H54 (cell line): ENCODE measurements at places on chromosomes 11 and 22.

DNA sequence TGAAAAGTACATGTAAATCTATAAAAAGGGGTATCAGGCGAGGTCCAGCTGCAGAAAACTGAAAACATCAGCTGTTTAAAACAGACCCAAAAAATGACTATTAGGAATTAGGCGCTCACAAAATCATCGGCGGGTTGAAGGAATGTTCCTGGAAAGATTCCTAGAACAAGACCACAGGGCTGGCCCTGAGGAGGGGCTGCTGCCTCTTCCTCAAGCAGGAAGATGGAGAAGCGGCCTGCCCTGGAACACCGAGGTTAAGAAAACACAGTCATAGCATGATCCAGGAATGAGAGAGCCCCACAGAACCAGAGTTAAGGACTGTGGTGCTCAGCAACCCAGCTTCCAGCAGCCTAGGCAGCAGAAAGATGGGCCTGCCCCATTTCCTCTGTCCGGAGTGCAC is 78.4 kb downstream of the C11orf91 start:
- no peak for DNase-seq

DNA sequence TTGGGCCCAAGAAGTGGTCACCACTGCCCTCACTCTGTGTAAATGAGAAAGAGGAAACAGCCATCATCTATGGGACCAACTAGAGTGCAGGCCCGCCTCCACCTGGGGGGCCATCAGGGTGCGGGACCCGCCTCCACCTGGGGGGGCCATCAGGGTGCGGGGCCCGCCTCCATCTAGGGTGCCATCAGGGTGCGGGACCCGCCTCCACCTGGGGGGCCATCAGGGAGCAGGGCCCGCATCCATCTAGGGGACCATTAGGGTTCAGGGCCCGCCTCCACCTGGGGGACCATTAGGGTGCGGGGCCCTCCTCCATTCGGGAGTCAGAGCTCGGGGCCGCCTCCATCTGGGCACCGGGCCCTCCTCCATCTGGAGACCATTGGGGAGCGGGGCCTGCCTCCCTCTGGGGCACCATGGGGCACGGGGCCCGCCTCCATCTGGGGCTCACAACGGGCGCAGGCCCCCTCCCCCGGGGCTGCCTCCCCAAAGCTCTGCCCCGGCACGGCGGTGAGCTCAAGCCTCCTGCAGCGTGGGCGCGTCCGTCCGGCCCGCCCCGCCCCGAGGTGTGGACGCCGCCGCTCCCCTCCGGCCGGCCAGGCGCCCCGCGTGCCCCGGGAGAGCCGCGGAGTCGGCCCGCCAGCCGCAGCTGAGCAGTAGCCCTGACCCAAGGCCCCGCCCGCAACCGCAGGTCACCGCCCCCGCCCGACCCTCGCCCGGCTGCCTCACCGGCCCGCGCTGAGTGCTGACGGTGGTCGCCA is 512 bp downstream of the TOLLIP start:
- peak; percentile 72 for DNase-seq

- DNase-seq: no peak
Measured at GRCh38 chr11:66360406-66361073, 11.0 kb downstream of the SLC29A2 start.

DNA sequence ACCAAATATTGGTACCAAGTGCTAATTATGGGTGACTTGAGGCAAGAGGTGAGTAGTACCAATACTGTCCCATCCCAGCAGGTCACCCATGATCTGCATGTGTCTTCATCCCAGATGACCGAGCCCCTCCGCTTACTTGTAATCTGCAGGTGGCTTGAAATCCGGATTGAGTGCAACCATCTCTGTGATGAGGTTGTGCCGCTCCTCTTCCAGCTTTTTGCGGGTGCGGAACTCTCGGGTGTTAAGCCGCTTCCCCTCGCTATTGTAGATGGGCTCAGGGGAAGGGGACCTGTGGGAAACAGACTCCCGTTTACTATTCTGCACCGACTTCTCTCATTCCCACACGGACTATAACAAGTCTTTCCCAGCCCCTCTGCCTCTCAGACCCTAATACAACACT is 8.2 kb downstream of the SF1 start:
- DNase-seq: no peak
